HL-60 (cell line): ENCODE measurements at places on chromosomes 16 and 17.

DNA sequence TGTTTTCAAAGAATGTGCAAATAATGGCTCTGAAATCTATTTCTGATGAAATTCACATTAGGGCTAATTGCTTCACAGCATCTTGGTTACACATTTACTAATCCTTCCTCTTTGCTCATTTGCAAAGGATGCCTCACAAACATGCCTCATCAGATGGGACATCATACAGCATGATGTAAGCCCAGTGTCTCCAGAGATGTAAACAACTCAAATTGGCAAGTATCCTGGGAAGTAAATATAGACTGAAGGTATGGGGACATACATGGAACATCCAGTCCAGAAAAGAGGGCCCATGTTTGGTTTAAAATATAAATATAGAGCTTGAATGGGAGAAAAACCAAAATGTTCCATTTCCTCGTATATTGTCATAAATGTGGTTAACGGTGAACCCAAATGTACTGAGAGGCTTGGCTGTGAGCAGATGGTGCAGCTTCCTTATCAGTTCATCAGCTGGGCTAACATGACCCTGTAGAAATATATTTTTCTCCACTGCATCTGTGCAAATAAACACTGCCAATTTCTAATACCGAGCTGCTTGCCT lies 142.9 kb upstream of the NUDT7 start:
- DNase-seq, result no peak

- DNase-seq, result no peak
Observed at GRCh38 chr17:58513267-58513964, 1.0 kb downstream of the MTMR4 start.

- DNase-seq, result no peak
Observed at GRCh38 chr16:68778551-68779231, 41.6 kb downstream of the CDH1 start.

DNA sequence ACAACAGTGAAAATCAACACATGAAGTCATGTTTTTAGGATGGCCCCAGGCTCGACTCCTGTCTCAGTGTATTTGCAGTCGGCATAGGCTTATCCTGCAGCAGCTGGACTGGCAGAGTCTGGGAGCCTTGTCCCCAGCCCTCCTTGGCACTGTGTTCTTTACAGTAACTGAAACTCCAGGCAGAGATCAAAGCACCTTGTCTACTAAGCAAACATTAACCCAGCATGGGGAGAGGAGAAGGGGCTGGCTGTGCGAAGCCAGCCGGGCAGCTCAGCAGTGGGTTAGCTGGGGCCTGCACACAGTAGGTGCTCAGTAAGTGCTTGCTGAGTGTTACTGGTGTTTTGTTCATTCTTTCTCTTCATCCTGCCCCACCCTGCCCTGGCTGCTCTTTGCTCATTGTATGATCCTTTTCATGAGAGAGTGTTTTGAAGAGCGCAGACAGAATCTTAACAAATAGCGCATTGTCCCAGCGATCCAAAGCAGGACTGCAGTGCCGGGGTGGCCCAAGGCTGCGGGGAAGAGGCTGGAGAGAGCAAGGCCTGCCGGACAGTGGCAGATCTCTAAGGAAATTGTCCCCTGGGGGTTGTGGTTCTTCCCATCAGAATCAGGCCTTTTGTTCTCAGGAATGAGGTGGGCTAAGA lies 23.5 kb upstream of the ITGB4 start:
- no peak for DNase-seq

DNA sequence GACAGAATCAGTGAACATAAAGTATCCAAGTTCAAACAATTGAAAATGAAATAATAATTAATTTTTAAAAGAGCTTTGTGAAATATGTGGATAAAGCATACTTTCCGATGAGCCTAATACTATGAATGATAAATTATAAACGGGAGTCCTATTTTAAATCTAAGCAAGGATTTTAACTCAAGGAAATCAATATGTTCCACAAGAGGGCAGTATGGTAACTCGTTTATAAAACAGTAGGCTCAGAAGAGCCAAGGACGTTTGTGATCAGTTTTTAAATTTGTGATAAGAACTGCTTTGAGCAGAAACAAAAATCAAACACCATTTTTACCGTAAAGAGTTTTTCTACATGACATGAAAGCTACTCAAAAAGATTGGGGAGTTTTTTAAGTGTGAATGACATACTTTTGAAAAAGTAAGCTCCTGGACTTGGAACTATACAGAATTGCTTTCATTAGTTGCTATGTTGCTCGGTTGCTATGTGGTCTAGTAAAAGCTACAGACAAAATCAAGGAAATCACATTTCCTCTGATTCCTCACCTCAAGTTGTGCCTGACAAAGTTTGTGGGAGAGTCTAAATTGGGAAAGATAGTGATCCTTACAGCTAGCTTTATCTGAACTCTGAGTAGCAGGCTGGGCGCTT lies 11.8 kb upstream of the TEKT1 start:
- no peak for DNase-seq

GRCh38 chr17:58525239-58525638 lies 10.8 kb upstream of the MTMR4 start:
- no peak for DNase-seq

DNA sequence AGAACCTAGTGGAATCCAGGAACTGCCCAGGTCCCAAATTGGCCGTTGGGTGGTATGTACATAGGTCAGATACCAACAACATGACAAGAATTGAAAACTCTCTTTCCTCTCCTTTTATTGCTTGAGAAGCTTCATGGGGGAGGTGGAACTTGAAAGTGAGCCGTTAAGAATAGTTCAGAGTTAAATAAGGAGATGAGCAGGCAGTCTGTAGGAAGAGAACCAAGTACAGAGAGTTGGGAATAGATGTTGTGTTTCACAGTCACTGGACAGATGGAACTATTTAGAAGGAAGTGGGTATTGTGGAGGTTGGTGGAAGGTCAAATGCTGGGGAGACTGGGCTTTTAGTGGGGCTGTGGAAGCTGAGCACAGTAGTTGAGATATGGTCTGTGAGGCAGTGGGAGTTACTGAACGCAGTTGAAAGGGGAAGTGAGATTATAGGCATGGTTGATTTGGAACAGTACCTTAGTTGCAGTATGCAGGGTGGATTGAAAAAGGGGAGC lies 26.4 kb downstream of the ARHGAP44 start:
- no peak for DNase-seq

- DNase-seq, result no peak
Observed at GRCh38 chr17:79951361-79952264, 84.1 kb downstream of the TBC1D16 start.

DNA sequence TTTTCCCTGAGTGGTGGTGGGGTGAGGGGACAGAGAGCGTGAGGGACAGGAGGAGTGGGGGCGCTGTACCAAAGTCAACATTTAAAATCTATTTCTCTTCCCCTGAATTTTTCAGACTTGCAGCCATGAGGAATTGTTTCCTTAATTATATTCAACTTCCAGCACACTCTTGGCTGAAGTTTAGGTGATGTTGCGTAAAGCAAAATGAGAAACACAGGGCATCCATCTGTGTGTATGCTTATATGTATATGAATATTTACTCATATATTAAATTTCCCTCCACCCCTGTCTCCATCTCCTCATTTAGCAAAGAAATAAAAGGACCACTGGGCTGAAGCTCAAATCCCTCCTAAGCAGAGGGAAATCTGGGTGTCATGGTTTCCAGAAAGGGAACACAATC lies 218.1 kb downstream of the XYLT1 start:
- no peak for DNase-seq

- no peak for DNase-seq
Observed at GRCh38 chr17:42185621-42185930, 324 bp upstream of the HCRT start.

- DNase-seq, result peak; percentile 5
Observed at GRCh38 chr16:88005181-88005581, 53.9 kb downstream of the BANP start.

DNA sequence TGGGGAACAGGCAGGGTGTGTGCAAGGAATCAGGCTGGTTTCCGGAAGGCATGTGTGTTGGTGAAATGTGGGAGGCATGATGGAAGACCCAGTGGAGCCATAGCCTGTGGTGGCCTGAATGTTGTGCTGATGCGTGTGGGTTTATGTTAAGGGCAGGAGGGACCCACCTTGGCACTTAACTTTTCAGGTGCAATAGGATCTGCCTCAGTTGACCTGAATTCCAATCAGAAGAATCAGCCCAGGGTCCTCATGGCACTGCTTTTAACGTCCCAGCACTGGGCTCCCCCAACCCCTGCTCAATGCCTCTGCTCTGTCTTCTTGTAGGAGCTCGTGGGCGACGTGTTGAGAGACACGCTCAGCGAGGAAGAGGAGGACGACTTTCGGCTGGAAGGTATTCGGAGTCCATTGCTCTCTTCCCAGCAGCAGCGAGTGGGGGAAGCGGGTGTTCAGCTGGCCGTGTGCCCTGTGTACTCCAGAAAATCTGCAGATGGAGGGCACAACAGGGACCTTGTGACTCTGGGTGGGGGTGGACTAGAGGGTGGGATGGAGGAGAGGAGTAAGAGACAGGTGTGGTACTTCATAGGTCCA lies 59.9 kb downstream of the NKD1 start:
- no peak for DNase-seq

- DNase-seq, result peak; percentile 10
Observed at GRCh38 chr16:10039220-10040096, 142.8 kb downstream of the GRIN2A start.

- DNase-seq, result no peak
Observed at GRCh38 chr17:71511266-71511995, 609.4 kb upstream of the SOX9 start.

- no peak for DNase-seq
Observed at GRCh38 chr17:20202141-20202621, 193.0 kb downstream of the SPECC1 start.

DNA sequence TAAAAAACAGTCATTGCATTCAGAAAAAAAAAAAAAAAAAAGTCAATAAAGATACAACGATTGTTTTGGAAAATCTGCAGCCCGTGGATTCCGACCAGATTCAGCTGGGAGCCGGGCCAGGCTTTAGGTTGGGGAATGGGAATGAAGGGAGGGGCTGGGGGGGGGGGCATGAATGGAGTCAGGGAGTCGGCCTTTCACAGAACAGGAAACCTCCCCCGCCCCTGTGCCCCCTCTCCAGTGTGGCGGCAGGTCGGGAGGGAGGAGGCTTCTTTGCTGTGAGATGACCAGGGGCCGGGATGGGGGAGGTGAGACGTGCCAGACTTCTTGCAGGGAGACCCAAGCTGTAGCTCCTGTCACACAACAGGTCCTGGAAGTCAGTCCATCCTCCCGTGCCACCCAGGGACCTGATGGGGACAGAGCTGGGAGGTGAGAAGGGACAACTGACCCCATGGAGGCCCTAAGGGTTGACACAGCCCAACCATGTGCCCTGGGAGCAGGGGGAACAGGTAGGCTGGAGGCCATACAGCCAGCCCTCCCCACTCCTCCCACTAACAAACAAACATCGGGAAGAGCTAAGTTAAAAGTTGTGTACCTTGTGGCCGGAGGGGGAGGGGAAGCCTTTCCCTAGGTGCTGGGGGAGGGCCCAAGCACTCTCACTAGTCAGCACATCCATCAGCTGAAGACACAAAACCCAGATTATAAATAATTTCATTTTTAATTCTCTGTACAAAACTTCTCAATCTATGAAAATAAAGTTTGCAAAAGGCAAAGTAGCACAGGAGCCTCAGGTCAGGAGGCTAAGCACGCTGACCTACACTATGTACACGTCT lies 25.2 kb downstream of the SREBF1 start:
- no peak for DNase-seq

DNA sequence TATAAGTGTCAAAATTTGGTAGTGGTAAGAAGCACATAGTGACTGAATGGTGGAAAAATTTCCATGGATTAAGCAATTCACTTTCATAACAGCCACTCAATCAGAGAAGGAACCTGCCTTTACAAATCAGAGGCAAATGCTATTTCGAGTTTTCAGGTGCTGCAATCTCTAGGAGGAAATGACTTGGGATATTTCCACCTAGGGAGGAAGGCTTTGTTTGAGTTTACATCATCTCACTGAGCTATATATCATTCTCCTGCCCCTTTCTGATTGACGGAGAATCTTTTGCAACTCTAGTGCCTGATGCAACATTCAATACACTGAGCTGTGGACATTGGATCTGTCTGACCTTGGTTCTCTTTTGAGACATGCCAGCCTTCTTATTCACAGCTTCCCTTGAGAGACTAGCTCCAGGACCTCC lies 26.3 kb downstream of the MARCHF10 start:
- peak; percentile 41 for DNase-seq

GRCh38 chr16:83102336-83102735 lies 475.6 kb downstream of the CDH13 start:
- no peak for DNase-seq

DNA sequence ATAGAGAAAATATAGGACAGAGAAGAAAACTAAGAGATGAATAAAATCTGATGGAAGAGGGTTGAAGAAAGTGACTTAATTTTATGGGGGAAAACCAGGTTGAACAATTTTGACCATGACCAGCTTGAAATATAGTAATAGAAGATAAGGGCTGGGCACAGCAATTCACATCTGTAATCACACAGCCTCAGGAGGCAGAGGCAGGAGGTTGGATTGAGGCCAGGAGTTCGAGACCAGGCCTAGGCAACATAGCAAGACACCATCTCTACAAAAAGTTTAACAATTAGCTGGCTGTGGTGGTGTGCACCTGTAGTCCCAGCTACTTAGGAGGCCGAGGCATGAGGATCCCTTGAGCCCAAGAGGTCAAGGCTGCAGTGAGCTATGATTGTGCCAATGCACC lies 8.7 kb downstream of the MXRA7 start:
- no peak for DNase-seq

GRCh38 chr17:17859909-17860765 lies 23.4 kb upstream of the SREBF1 start:
- peak; percentile 35 for DNase-seq

DNA sequence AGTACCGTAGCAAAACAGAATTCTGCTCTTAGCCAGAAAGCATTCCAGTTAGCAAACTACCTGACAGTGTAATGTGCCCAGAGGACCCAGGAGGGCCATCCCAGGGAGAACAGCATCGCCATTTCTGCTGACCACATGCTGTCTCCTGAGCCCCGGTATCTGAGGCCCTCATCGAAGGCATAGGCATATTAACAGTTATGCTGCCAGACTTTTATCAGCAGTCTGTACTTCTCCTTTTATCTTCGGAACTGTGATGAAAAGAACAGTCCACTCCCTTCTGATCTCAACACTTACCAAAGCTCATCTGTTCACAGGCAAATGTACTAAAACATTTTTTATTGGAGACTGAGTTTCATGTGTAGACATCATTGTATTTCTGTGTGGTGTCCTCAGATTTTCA lies 236.4 kb downstream of the PRKCA start:
- DNase-seq, result no peak

DNA sequence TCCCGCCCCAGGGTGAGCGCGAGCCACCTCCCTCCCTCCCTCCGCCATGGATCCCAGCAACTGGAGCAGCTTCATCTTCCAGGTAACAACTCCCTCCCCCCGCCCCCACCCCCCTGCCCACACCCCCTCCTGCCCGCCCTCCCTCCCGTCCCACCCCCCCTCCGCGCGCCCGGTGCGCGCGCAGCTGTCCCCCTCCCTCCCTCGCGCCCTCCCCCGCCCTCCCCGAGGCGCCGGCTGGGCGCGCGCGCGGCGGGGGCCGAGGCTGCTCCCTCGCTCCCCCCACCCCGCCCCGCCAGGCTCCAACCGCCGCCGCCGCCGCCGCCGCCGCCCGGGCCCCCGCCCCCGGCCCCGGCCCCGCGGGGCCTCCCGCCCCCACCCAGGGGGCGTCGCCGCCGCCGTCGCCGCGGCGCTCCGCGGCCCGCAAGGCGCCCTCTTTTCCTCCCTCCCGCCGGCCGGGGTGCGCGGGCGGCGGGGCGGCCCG lies at the start of gene MAZ:
Gene MAZ, plus strand, starts transcription at position 431 of the 481 bp plus-strand sequence. CDS start 173 bp downstream, outside the sequence.
- no peak for DNase-seq

GRCh38 chr17:11221721-11222120 lies 19.3 kb upstream of the SHISA6 start:
- no peak for DNase-seq

GRCh38 chr16:77157346-77158058 lies 33.5 kb upstream of the MON1B start:
- DNase-seq, result no peak
